ENCODE measurements at places on chromosomes 4 and X. TPM values are rescaled to one million over a fixed set of nuclear protein-coding genes. Genes with fewer than 3 reads are reported as not detected.

DNA sequence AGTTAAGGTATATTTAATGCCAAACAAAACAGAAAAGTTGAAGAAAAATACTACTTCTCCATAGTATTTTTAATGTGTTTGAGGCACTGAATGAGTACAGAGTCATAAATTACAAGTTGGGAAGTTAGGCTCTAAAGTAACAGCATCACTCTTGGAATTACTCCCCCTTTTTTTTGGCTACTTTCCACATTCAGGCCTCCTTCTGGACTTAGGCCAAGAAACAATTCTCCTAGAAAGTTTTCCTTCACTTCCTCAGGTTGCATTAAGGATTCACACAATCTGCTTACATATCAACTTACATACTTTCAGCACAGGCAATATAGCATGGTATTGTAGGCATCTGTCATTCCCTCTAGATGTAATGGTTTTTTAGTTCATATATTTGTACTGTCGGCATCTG is 52.1 kb downstream of the TMEM165 start:
- peak; percentile 22 for DNase-seq

Gene MSN
- total RNA-seq: 116 TPM

GRCh38 chr4:76322236-76322635 is 15.7 kb downstream of the STBD1 start:
- no peak for DNase-seq

GRCh38 chr4:48190839-48191238 is 56.8 kb upstream of the TXK start:
- DNase-seq: no peak

Gene PPA2
- total RNA-seq: 48.2 TPM

Gene SUV39H1
- 4.6 TPM for total RNA-seq

GRCh38 chr4:185101354-185101890 is 41.6 kb upstream of the SLC25A4 start:
- DNase-seq: no peak
